Activated T-cell treated with anti-CD3 and anti-CD28 coated beads for 24 hours (primary cell): ENCODE measurements at places on chromosomes 5 and 9.

- no peak for DNase-seq
These were observed 1.0 kb downstream of the MRPS2 start for GRCh38 chr9:135501261-135502167.

DNA sequence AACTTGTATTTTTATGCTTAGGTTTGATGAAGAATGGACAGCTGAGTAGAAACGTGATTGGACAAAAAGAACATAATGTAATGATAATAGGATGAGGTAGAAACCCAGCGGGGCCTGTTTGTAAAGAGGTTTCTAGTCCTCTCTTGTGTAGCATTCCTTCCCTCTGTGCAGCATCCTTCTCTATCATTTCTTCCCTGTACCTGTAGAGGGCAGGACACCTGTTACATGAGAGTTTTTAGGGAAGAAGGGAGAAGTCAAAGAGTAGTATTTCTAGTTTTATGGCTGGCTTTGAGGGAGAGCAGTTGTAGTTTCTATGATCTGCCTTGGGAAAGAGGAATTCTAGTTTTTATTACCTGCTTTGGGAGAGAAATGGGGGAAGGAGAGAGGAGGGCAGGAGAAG lies 162.1 kb upstream of the FST start:
- DNase-seq, result no peak

- no peak for DNase-seq
These were observed 272.1 kb upstream of the IL12B start for GRCh38 chr5:159602434-159602833.

GRCh38 chr5:149240354-149240998 lies 31.2 kb upstream of the AFAP1L1 start:
- peak; percentile 55 for DNase-seq

DNA sequence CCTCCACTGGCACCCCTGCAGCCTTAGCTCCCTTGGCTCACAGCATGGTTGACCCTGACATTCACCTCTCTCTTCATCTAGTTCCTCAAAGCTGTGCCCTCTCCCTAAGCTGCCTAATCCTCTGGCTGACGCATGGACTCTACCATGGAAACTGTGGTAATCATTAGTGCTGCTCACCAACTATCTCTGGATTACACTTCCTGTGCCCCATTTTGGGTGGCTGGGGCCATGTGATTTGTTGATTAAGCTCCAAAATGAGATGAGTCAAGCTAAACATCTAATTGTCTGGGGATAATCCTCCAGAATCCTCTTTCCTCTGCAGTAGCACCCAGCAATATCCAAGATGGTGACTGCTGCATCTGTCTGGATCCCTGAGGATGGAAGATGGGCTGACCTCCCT lies 264.4 kb downstream of the SH3GL2 start:
- DNase-seq, result no peak

GRCh38 chr9:31535651-31536050 lies 848.8 kb upstream of the ACO1 start:
- no peak for DNase-seq
